ENCODE measurements at places on chromosomes 7 and 10.

GRCh38 chr7:157484411-157485081 lies 147.7 kb downstream of the DNAJB6 start:
- DNase-seq: no peak

DNA sequence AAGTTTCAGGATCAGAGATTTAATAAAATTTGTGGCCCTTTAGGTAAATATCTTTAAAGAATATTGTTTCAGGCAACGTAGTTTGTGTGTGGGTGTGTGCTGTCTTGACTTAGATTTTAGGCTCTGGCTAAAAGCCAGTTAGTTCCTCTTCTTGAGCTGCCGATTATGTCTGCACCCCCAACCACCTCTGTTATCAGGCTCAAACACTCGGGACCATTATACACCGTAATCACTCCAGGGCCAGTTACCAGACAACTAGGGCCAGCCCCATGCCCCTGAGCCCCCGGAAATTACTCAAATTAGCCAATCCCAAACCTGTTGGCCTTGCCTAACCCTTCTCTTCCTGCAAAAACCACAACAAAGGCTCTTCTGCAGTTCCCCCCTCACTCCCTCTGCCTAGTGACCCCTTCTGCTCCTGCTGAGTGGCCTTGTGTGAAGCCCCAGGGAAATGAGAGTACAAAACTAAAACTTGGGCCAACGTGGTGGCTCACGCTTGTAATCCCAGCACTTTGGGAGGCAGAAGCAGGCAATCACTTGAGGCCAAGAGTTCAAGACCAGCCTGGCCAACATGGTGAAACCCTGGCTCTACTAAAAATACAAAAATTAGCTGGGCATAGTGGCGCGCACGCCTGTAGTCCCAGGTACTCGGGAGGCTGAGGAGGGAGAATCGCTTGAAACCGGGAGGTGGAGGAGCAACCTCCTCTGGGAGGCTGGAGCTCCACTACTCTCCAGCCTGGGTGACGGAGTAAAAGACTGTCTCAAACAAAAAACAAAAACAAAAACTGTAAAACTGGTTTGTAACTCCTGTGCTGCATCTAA lies 9.2 kb upstream of the HNRNPF start:
- no peak for DNase-seq

DNA sequence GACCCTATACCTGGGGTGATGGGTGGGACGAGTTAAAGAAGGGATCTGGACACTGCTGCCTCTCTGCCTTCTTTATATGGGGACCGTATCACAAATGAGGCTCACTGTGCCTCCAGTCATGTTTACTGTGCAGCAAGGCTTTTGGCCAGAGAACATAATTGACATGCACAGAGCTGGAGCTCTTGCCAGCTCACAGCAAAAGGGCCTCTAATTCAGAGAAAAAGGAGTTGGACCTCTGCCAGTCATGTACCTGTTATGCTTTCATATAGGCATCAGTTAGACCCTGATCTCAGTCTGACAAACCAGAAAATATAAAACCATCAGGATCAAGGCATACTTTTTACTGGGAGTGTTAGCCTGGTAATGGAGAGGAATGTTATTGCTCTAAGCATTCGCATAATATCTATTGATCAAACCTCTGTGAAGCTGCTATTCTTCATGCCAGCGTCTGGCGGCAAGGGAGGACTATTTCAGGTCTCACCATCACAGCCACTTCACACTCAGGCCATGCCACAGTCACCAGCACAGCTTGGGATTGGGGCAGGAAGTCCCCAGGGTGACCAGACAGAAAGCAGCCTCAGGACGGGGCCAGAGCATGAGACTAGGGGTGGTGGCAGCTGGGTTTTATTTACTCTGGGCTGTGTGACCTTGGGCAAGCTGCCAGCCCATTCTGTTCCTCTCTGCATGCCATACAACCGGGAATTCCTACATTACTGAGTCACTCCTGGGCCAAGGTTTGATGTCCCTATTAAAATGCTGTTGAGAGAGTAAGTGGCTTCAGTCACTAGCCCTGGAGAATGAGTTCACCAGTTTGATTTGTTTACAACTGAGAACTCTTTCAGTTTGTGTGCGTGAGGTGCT lies 90.1 kb downstream of the NPSR1 start:
- DNase-seq: no peak

GRCh38 chr7:87173471-87173870 lies 21.2 kb downstream of the DMTF1 start:
- no peak for DNase-seq

DNA sequence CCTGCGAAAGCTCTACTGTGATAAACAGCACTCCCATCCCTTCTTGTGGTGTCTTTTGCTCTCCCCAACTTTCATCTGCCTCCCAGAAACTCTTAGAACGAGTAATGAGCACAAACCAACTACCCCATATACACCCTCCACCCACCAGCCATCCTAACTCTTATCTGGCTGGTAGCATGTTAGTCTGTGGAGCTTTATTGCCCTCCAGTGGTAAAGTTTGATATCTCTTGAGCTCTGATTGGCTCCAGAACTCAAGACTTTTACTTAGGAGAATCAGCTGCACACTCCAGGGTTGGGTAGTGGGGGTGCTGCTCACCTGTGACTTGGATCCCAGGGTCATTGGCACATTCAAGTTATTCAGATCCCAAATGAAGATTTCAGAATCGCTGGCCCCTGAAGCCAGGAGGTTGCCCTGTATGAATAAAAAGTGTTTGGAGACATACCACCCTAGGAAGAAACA lies 10.9 kb downstream of the SEC31B start:
- no peak for DNase-seq

DNA sequence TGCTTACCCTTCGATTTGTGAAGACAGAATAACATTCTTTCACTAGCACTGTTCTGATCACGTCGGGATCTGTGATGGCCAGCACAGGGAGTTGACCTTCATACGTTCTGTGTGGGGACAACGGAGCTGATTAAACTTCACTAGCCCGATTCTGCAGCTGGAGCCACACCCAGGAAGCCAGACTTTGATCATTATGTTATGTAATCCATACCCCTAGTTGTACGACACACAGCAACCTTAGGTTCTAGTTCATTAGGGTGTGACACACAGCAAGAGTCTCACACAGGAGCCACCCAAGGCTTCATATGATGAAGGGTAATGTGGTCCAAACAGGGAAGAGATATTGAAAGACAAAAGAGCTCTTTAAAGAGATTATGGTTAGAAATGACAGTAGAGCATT lies 7.2 kb downstream of the CYP3A5 start:
- DNase-seq: no peak

GRCh38 chr10:11874568-11875493 lies 51.7 kb downstream of the PROSER2 start:
- DNase-seq: no peak

GRCh38 chr10:53491774-53492173 lies 719.2 kb upstream of the MBL2 start:
- no peak for DNase-seq

- DNase-seq: no peak
Measured at GRCh38 chr7:25216837-25217236, 11.4 kb downstream of the NPVF start.

DNA sequence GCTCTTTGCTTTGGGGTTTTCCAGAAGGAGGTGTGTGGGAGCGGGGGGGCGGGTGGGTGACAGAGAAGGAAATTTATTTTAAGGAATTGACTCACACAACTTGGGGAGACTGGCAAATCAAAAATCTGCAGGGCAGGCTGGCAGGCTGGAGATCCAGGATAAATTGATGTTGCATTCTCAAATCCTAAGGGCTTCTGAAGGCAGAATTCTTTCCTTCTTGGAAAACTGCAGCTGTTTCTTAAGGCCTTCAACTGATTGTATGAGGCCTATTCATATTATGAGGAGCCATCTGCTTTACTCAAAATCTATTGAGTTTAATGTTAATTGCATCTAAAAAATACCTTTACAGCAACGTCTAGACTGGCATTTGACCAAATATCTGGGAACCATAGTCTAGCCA lies 1528.8 kb upstream of the LRRTM3 start:
- no peak for DNase-seq

DNA sequence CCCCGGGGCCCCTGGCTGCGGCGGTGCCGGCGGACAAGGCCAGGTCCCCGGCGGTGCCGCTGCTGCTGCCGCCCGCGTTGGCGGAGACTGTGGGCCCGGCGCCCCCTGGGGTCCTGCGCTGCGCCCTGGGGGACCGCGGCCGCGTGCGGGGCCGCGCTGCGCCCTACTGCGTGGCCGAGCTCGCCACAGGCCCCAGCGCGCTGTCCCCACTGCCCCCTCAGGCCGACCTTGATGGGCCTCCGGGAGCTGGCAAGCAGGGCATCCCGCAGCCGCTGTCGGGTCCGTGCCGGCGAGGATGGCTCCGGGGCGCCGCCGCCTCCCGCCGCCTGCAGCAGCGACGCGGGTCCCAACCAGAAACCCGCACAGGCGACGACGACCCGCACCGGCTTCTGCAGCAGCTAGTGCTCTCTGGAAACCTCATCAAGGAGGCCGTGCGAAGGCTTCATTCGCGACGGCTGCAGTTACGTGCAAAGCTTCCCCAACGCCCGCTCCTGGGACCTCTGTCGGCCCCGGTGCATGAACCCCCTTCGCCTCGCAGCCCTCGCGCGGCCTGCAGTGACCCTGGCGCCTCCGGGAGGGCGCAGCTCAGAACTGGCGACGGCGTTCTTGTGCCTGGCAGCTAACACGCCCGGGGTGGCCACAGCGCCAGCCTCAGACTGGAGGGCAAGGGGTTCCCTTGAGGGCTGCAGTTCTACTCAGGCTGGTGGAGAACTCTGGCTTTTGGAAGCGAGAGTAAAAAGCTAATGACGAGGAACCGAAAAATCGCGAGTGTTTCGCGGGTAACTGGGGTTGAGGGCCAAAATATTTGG lies 804 bp downstream of the FRAT1 start:
- peak; percentile 7 for DNase-seq

- DNase-seq: no peak
Measured at GRCh38 chr10:27447540-27447939, 56.6 kb upstream of the RAB18 start.

DNA sequence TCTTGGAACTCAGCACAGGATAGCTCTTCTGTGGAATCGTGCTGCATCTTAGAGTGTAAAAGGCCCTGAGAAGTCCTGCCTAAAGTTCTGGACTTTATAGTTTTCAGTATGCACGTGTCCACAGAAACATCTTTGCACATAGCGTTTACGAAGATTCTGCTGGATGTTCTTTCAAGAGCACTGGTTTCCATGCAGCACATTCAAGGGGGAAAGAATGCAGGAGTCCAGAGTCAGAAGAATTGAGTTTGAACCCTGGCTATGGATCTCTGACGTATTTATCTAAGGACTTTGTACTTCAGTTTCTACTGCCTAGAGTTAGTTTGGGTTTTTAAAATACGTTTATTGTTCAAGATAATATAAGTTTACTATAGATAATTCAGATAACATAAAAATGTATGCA lies 282.8 kb upstream of the ZMIZ1 start:
- DNase-seq: no peak

GRCh38 chr7:128940494-128941322 lies 3.0 kb downstream of the IRF5 start:
- DNase-seq: no peak

DNA sequence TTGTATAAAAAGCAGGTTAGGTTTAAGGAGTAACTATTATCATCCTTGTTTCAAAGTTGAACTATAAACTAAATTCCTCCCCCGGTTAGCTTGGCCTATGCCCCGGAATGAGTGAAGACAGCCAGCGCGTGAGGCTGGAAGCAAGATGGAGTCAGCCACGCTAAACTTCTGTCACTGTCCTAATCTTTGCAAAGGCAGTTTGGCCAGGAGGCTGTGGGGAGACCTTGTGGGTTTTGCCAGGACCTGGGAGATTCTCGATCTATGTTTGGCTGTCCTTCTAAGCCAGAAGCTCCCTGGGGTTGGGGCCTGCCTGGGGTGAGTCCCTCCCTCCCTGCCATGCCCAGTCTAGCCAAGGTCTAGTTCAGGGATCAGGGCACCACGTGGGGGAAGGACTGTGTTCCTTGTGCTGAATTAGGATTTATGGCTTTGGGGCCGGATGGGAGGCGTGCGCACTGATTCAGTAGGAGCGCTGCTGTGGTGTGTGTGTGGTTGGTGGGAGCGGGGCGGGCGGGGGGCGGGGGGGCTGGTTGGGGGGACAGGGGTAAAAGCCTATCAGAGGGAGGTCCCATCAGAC lies 871 bp upstream of the GTF2IRD1 start:
- no peak for DNase-seq

- DNase-seq: no peak
Measured at GRCh38 chr7:36972140-36972518, 247.8 kb upstream of the AOAH start.

- no peak for DNase-seq
Measured at GRCh38 chr7:95840953-95841950, 68.9 kb downstream of the DYNC1I1 start.

DNA sequence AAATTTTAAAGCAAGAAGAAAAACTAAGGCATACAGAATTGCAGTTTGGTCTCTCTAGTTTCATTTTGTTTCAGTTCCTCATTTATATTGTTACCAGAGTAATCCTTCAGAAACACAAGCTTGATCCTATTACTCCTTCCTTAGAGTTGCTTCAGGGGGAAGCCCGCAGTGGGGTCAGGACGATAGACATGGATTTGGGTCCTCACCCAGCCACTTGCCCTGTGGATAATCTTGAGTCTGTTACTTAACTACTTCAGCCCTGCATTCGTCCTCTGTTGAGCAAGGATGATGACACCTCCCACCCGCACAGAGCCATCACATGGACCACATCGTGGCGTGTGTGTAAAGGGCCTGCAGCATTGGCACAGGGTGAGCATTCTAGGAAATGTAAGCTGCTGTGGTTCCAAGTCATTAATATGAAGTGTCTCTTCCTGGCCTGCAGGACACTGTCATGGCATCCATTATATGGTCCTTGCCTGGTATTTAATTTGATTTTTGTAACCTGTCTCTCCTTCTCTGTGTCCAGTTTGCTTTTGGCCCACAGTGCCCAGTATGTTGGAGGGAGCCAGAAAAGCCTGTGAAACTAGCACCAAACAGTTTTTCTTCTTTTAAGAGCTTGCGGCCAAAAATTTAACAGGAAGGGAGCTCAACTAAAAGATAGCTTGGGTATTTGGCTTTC lies 111.2 kb downstream of the EEPD1 start:
- DNase-seq: no peak

GRCh38 chr7:53518319-53518718 lies 482.9 kb downstream of the POM121L12 start:
- no peak for DNase-seq

DNA sequence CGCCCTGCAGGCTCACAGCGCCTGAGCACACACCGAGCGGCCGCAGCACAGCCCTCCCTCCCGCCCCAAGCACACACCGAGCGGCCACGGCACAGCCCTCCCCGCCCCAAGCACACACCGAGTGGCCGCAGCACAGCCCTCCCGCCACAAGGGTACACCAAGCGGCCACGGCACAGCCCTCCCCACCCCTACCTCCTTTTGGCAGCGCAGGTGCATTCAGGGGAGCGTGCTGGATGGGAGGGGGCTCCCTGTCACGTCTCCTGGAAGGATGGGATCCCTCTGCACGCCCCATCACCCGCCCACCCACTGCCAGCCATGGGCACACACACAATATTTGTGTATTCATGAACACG lies 482.6 kb downstream of the DNAJB6 start:
- DNase-seq: no peak

All from cortex of kidney (tissue), 1 donor.